ENCODE measurements at places on chromosomes 12 and 14. TPM values are rescaled to one million over a fixed set of nuclear protein-coding genes. Genes with fewer than 3 reads are reported as not detected.

GRCh38 chr12:93740751-93741150 is 63.6 kb downstream of the CRADD start:
- DNase-seq: no peak

RPL10L gene
- not detected for total RNA-seq

- DNase-seq: no peak
Measured at GRCh38 chr12:92138144-92138543, 7.5 kb downstream of the BTG1 start.

DNA sequence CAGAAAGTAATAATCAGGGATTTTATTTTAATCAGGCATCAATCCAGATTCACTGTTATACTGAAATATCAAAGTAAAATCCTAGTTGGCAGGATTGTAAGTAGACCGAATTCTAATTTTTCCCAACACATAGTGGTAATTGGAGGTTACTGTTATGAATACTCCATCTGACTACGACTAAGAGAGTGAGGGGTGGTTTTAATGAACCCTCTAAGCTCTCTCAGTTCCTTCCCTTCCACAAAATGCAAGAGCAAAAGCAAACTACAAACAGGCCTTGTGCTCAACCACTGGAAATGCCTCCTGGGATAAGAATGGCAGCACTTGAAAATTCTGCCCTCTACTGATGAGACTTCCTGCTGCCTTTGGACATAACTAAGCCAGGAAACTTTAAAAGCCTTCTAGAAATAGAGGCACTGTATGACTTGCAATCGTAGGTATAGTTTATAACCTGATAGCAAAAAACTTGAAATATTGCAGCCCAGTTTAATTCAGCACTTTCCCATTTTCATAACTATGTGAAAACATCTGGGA is 184.8 kb downstream of the SLC16A7 start:
- peak; percentile 5 for DNase-seq

- DNase-seq: no peak
Measured at GRCh38 chr12:130418251-130418650, 80.6 kb downstream of the PIWIL1 start.

PLBD1 gene
- 42.1 TPM for total RNA-seq

SPIC gene
- not detected for total RNA-seq

DNA sequence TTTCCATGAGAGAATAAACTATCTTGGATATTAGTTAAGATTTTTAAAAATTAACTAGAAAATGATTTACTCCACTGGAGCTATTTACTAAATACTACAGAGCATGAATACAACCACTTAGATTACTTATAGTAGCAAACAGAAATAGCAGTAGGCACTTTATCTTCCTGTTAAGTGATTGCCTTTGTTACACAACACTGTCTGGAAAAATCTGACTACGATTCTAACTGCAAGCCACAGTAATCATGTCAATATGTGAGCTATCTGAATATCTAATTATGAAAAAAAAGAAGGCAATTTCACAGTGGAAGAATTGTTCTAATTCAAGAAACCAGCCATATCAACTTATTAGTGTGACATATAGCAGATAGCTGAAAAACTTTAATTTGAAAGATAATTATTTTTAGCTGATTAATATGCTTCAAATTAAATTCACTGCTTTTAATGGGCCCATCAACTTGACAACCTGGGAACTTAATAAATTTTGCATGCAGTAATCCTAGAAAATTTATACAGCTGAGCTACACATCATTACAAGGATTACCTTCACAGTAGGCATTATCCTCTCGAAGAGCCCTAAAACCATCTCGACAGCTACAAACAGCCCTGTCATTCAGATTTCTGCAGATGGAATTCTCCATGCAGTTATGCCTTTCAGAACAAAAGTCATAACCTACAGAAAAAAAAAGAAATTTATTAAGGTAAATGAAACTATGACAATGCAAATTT is 172.8 kb downstream of the NELL2 start:
- no peak for DNase-seq

ZFHX2 gene
- total RNA-seq: 2.2 TPM

DNA sequence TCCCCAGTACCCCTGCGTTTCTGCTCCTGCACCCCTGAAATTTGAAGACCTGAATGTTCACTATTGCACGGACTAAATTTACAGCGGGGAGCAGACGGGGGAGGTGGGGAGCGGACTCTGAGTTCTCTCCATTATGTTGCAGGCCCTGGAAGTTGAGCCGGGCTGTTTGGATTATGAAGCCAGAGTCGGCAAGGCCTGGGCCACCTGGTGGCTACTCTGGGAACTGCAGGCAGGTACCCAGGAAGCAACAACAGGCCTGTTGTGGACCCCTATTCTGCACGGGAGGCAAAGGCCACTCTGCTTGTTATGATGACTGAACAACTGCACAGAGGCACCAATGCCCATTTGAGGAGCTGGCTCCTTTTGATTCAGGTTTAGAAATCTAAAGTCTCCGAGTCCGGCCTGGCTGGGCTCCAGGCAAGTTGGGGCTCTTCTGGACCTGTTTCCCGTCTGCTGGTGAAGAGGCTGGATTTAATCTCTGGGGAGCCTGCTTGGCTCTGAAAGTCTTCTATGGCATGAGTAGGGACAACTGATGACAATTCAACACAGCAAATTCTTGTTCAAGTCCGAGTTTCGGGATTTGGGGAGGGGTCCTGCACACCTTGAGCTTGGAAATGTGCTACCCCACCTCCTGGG is 34.1 kb upstream of the FAM181A start:
- DNase-seq: peak; percentile 84

KLRD1 gene
- 0.04 TPM for total RNA-seq

DNA sequence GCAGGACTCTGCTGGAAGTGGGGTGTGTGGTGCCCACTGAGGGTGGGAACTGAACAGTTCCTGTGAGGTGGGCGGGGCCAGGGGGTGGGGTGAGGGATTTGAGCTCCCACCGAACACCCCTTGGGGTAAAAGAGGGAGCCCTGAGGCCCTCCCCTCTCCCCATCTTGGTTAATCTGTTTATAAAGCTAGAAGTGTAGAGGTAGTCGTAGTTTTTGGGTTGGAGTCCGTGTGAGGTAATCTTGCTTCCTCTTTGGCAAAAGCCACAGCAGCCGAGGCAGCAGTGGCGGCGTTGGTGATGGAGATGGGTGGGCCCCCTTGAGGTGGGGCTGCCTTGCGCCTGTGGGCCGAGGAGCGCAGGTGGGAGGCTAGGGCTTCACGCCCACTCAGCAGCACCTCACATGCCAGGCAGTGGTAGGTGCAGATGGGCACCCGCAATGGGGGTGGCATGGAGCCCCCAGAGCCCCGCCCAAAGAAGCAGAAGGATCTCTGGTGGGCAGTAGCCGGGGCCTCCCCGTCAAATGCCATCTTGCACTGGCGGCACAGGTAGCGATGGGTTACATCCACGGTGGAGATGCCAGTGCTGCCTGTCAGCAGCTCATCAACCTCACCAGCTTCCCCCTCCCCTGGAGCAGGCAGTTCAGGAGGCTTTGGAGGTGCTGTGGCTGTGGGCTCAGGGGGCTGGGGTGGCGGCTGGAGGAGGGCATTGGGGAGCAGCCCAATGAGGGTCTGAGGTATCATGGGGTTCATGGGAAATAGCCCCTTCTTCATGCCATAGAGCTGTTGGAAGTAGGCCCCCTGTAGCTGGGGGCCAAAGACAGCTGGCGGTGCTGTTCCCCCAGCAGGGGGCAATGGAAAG is 29.6 kb downstream of the ZFHX2 start:
- no peak for DNase-seq

- DNase-seq: no peak
Measured at GRCh38 chr12:64733857-64734256, 25.3 kb downstream of the GNS start.

CCNB1IP1 gene
- 174 TPM for total RNA-seq

REP15 gene
- 0.35 TPM for total RNA-seq

GRCh38 chr12:58481811-58482210 is 438.5 kb downstream of the LRIG3 start:
- no peak for DNase-seq

CD163 gene
- total RNA-seq: 0.14 TPM

DNA sequence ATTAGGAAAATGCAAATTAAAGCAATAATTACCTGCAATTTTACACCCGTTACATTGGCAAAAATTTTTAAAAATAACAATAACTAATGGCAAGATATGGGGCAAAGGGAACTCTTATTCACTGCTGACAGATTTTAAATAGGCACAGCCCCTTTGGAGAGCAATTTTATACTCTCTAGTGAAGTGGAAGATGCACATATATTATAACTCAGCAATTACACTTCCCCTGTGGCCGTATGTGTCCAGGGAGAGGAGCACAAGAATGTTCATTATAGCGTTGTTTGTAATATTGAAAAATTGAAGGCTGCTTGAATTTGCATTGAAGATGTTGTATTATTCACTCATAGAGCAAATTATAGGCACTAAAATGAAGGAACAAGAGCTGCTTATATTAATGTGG is 488.3 kb upstream of the ATXN7L3B start:
- DNase-seq: no peak

- DNase-seq: peak; percentile 14
Measured at GRCh38 chr12:104751594-104751993, 206.5 kb downstream of the SLC41A2 start.

DNA sequence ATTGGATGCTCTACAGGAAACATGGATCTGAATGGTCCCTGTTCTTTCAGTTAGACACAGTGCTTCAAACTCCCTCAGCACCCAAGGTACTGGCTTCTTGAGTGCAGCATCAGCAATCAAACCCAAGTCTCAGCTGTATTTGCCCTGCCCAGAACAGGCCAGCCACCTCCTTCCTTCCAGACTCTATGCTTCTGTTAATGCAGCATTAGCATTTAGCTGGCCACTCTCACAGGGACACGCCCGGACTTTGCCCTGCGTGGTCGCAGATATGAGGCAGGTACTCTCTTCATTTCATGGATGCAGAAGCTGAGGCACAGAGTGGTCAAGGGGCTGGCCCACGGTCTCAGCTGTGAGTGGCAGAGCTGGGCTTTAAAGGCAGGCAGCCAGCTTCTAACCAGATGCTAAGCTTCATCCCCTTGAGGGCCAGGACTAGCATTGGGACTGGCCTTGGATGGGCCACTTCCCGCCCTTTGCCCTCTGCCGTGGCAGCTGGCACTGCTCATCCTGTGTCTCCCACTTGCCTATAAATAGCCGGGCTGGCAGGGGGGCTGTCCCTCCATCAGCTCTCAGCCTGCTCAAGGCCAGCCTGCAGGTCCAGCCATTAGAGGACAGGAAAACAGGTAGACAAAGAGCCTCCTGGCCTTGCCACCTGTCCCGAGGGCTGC is 1.5 kb upstream of the SLC25A47 start:
- no peak for DNase-seq

DNA sequence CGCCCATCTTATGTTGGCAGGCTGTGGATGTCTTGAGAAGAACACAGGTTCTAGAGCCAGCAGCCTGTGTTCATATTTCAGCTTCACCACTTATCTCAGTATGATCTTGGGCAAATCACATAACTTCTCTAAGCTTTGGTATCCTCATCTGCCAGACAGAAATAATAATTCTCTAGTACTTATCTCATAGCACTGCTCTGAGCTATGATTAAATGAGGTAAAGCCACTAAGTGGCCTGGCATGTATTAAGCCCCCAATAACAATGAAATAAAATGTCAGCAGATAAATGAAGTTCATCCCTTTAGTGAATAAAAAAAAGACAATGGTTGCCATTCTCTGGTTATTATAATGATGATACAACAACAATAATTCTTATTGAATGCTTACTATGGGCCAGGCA is 104.9 kb upstream of the EEA1 start:
- DNase-seq: no peak

GRCh38 chr12:3168223-3169221 is 91.3 kb downstream of the TSPAN9 start:
- peak; percentile 70 for DNase-seq

DNA sequence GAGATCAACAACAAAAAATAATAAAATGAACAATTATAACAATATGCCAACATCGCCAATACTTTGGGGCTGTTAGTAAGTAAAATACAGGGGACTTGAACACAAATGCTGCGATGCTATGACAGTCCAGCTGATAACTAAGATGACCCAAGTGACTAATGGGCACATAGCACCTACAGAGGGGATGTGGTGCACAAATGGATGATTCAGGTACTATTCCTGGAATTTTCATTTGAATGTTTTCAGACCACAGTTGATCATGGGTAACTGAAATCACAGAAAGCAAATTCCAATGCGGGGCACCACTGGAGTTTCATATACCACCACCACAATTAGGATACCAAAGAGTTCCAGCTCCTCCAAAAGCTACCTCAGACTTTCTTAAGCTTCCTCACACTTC is 82.9 kb downstream of the RCOR1 start:
- no peak for DNase-seq

PYGL gene
- total RNA-seq: 103 TPM

MYF5 gene
- total RNA-seq: not detected

DNA sequence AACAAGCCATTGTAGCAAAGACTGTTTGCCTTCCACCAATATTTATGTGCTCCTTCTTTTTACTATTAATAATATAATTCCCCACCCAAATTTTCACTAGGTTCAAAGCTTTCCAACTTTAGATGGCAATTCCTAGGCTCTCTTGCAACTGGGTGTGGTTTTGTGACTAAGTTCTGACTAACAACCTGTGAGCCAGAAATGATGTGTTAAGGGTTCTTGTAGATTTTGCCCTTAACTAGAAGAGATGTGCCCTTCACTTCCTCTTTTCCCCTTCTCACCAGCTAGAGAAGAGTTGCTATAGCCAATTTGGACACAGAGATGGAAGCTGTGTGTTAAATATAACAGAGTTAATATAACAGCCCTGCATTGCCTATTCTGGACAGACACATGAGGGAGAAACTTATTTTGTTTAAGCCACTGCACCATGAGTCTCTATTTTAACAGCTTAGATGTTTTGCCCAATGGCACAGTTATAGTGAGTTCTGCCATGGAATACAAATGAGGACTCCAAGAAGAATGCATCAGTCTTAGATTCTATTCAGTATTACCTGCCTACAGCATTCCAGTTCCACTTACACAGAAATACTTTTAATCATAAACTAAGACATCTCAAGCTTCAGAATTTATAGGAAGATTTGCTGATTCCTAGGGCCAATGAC is 216.2 kb downstream of the DUSP6 start:
- DNase-seq: no peak

DNA sequence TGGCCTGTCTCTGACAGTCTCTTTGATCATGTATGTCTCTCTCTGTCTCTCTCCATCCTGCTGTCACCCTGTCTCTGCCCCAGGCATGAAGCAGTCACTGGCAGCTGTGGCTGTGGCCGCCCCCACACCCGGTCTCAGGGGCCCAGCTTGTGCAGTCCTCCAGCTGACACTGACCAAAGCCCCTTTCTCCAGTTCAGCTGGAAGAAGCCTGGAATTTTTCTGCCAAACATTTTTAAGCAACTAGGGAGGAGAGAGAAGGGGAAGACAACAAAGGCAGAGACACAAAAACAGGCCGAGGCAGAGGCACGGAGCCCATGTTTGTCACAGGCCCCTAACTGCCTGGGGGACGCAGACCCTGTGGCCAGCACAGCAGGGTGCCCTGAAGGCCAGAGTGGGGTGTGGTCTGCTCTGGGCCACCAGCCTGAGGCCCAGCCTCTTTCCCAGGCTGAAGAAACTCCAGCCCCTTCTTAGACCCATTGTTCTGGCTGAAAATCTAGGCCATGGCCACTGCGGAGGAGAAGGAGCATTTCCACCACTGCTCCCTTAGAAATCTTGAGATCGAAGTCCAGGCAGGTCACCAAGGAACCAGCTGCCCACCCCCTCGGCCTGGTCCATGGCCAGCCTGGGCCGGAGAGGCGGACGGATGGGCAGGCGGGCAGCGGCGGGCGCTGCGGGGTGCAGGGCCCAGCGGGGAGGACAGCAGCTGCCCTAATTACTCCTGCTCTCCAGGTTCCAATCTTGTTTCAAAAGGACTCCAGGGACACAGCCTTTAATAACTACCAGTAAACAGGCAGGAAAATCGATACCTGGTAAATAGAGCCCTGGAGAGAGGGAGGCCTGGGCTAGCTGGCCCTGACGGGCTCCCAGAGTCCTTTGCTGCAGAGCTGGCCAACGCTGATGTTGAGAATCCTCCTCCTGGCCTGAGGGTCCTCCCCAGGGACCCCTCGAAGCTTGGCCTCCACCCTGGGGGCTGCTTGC is 14.9 kb downstream of the DTX1 start:
- DNase-seq: peak; percentile 66

Measured in H7 (cell line).